ENCODE measurements at places on chromosomes 4 and X.

GRCh38 chr4:113951263-113951662 is 28.2 kb downstream of the ARSJ start:
- DNase-seq = no peak

- DNase-seq = no peak
Measured at GRCh38 chr4:53267026-53267425, 98.8 kb downstream of the SCFD2 start.

DNA sequence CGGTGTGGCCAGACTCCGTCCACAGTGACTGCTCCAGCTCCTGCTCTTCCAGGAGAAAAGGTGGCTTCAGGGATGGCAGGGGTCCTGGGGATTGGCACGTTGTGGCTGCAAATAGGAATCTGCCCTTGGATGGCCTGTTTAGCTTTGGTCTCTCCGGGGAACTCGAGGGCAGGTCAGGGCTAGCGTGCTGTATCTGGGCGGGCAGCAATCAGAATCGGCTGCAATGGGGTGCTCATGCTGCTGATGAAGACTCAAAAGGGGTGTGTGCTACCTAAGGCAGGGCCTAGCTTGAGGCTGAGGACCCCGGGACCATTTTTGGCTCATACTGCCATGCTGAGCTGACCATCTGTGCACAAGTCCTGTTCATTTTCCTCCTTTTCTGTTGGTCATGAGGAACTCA is 51.3 kb downstream of the RGS12 start:
- no peak for DNase-seq

DNA sequence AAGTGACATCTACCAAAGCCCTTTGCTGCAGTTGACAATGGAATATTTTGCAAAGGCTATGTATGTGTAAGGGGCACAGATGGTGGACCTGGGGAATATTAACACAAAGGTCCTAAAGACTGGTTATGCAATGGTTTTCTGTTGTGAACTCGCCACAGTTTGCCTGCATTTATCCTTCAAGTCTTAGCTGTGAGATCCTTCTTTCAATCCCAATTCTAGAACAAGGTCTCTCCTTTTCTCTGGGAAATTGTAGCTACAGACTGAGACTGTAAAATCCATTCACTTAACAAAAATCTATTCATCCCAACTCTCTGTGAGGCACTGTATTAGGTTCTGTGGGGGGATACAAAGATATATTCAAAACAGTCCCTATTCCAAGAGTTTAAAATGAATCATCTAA is 250.4 kb downstream of the GPM6A start:
- no peak for DNase-seq

GRCh38 chr4:38860788-38861424 is 4.3 kb upstream of the TLR6 start:
- peak; percentile 70 for DNase-seq

GRCh38 chr4:184932343-184932742 is 85.9 kb upstream of the HELT start:
- no peak for DNase-seq

DNA sequence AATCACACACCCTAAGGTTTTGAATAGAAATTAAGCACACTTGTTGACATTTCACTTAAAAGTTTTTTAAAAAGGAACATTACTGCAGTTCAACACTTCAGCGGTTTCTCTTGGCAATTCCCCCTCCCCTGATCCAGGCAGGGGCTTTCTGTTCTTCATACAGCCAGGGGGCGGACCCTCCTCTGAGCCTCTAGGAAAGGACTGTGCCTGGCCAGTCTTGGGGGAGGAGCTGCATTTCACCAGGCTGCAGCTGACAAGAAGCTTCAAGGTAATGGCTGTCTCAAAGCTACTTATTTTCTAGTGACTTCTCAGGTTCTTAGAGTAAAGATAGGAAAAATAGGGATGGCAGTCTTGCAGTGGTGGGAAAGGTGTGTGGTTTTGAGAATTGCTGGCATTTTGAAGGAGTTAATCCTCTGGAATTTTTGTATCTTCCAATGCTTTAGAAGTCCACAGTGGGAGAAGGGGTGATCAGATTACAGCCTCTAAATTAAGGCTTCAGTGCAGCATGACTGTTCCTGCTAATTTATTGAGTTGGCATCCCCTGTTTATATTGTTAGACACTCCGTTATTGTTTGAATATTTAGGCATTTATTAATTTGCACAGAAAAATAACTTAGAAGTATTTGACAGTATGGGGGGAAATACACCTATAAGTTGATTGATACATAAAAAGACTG is 33.5 kb downstream of the PWWP3B start:
- no peak for DNase-seq

DNA sequence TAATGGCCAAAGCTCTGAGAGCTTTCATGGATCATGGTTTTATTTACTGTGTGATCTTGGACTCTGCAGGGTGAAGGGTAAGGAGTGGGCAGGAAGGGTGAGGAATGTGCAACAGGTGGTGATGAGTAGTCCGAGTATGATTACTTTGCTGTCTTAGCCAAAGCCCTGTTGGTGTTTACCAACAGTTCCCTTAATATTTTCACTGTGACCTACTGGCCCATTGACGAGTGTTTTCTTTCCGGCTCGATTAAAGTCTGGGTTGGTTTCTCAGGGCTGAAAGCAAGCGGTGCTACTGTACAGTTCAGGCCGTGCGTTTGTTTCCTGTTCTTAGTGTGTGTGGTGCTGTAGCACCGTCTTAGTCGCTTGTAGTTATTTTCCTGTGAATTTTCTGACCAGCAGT is 2.6 kb downstream of the ARHGAP24 start:
- no peak for DNase-seq

Measured in CD4-positive, alpha-beta T cell treated with Interleukin-10 for 1 hour (primary cell).